ENCODE measurements at places on chromosomes 3 and 15.

- no peak for DNase-seq
Observed at GRCh38 chr15:82124331-82125263, 78.8 kb upstream of the MEX3B start.

DNA sequence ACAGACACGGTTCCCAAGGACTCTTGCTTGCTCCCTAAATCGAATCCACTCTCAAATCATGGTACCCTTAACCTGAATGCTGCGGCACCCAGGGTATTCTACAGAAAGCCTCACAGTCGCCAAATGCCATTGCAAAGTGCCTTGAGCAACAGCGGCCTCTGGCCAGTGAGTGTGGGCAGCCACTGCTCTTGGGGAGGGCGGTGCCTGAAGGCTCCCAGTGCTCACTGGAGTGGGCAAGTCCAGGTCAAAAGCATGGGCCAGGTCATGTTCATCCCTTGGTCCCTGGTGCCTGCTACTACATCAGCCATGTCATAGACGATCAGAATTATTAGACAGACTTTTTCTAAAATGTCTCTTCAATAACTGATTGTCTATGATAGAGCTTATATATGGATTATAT lies 82.5 kb downstream of the ADAMTS17 start:
- no peak for DNase-seq

- DNase-seq, result no peak
Observed at GRCh38 chr3:60101621-60102020, 1051.8 kb upstream of the CFAP20DC start.

DNA sequence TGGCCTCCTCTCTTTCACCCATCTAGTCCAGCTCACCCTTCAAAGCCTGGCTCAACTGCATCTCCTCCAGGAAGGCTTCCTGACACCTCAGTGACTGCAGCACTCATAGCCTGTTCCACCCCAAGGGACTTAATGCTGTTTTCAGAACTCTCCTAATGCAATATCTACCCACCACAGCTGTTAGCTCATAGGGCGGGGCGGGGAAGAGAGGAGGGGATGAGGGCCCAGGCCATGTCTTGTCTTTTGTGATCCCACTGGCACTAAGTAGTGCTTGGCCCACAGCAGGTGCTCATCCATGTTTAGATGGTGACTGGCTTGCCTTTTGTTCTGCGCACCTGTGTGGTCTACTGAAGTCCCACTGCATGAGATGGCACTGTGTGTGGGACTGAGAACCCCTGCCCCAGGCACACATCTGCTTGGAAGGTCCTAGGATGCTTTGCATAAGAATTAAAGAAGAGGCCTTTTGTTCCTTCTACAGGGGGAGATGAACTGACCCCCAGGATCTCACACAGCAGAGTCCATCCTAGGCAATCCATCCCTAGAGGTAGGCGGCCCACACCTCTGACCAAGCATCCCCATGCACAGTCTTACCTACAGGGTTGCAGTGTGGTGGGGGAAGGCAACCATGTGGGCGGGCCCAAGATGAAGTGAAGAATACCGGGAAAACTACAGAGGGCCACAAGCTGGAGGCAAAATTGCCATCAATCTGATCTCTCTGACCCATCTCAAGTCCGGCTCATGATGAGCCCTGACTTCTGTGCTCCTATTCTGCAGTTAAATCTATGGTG lies 23.0 kb downstream of the SLC12A8 start:
- no peak for DNase-seq

GRCh38 chr3:185353823-185354614 lies 8.9 kb upstream of the MAP3K13 start:
- DNase-seq, result peak; percentile 53

GRCh38 chr15:60544581-60545264 lies 65.8 kb upstream of the ICE2 start:
- no peak for DNase-seq

DNA sequence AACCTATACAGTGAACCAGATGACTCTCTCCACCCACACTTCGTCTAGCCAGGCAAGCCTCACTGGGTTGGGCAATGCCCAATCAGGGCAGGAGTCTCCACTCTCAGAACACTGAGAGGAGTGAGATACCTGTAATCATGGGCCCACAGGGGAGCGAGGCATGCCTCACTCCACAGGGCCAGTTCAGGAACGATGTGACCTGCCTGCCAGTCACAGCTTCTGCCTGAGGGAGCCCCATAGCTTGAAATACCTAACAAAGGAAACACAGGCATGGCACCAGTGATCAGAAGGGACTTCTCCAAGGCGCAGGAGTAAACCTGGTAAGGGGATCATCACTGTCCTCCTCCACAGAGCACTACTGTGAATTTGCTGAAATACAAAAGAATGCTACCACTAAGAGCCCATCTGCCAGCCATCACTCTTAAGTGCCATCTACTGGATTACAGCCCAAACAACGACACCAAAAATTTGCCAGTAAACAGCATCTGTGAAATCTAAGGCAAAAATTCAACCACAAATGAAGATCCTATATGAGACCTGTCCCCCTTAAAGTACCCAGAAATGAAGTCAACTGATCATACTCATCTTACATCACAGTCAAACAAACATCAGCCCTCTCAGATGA lies 689.9 kb upstream of the SEMA6D start:
- DNase-seq, result no peak

- no peak for DNase-seq
Observed at GRCh38 chr3:61422945-61423673, 138.3 kb upstream of the PTPRG start.

GRCh38 chr3:72760225-72760624 lies 88.0 kb downstream of the SHQ1 start:
- no peak for DNase-seq

GRCh38 chr3:64331605-64332004 lies 106.3 kb upstream of the PRICKLE2 start:
- no peak for DNase-seq

GRCh38 chr3:156471431-156471830 lies 83.5 kb downstream of the SSR3 start:
- no peak for DNase-seq

DNA sequence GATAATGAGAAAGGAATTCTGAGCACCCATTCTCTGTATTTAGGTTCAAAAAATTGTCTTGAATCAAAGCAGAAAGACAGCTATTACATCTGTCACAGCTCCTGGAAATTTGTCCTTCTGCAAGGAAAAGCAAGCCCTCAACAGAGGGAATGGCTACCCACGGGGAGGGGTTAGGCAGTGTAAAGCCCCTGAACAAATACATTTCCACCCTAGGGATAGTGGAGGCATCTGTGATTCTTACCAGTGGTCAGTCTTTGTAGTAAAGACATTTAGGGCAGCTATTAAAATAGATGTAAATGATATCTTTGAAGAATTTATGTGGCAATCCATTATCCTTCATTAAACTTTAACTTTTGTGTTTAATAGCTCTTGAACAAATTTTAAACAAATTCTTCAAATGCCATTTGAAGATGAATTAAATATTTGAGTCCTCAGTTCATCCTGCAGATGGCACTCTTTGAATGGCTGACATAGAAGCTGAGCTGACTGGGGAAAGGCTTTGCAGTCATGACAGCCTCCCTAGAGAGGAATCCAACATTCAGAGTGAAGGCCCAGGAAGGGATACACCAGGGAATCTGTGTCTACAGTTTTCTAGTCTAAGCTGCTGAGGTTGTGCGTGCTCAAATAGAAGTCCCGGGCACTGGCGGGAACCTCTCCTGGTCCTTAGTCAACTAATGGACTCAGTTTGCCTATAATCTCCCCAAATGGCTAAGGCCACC lies 359.7 kb upstream of the ROPN1 start:
- no peak for DNase-seq

DNA sequence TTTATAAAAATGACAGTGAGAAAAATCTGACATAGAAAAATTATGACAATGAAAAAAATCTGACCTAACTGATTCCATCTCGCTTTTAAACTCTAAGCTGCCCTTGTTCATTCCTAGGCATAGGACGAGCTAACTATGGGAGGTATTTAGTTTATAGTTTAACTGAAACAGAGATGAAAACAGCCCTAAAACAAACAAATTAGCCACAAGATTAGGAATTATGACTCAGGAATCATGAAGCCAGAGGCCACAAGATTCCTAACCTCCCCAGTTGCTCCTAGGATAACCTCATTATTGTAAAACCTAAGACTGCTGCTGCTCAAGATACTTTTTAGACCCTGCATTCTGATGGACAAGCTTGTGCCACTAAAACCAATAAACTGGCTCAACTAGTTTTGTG lies 122.7 kb upstream of the MNS1 start:
- no peak for DNase-seq

DNA sequence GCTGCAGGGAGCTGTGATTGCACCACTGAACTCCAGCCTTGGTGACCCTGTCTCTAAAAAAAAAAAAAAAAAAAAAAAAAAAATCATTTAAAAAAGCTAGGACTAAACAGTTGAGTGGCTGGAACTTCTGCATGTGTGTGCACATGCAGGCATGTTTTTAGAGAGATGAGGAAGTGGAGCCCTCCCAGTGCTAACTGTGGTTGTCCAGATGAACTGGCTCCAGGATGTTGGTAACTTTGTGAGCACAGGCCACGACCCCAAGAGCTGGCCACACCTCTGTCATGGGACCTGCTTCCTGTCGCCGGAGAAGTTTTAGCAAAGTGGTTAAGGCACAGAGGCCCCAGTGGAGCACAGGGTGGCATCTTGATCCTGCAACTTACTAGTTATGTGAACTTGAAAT lies 27.0 kb downstream of the CHCHD6 start:
- no peak for DNase-seq

GRCh38 chr3:98038286-98038685 lies 3.2 kb upstream of the GABRR3 start:
- no peak for DNase-seq

DNA sequence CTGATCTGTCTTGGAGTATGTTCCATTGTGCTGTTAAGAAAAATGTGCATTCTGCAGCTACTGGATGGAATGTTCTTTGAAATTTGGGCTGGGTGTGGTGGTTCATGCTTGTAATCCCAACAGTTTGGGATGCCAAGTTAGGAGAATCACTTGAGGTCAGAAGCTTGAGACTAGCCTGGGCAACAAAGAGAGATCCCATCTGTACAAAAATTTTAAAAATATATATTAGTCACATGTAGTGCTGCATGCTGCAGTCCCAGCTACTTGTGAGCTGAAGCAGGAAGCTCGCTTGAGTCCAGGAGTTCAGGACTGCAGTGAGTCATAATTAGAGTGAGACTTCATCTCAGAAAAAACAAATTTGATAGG lies 62.8 kb upstream of the PLSCR4 start:
- no peak for DNase-seq

GRCh38 chr15:72740219-72740618 lies 43.3 kb downstream of the ADPGK start:
- no peak for DNase-seq

- no peak for DNase-seq
Observed at GRCh38 chr15:32956711-32957110, 237.8 kb downstream of the FMN1 start.

- no peak for DNase-seq
Observed at GRCh38 chr3:197216914-197217313, 81.5 kb downstream of the DLG1 start.

- no peak for DNase-seq
Observed at GRCh38 chr3:196969660-196970546, 1.3 kb upstream of the PIGZ start.

- no peak for DNase-seq
Observed at GRCh38 chr3:12541625-12542024, 3.7 kb downstream of the MKRN2OS start.

GRCh38 chr15:39596358-39597051 lies 15.6 kb downstream of the THBS1 start:
- no peak for DNase-seq

GRCh38 chr3:171977860-171978259 lies 61.5 kb upstream of the FNDC3B start:
- DNase-seq, result no peak

DNA sequence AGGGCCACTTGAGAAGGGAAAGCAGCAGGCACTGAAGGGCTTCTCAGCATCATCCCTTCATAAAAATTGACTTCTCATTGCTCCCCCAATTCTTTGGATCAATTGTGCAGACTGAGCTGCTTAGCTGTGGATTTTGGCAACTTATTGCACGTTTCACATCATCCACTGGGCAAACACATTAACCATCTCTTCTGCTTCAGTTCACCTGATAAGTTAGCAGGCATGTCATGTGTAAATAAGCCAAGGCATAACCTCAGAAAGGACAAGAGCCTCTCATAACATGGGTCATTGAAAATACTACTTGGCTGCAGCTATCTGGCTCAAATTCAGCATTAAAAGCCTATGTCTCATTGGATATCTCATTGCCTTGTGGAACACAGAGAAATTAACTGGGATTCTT lies 366.5 kb downstream of the LRRC3B start:
- DNase-seq, result no peak

- no peak for DNase-seq
Observed at GRCh38 chr3:63557912-63558311, 94.6 kb upstream of the SNTN start.

DNA sequence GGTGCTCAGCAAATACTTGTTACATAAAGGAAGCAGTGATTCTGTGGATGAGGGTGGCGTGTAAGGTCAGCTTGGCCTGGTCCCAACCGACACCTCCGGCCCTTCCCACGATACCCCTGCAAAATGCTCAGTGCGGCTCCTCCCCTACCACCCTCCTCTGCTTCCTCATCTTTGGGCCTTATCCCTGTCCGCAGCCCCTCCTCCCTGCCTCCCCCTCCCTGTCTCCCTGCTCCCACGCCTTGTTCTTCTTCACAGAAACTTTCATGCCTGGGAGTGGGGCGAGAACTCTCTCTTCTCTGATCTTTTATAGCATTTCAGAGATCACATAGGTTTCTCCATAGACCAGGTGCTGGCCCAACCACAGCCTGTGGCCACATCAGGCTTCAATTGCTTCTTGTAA lies 75.0 kb upstream of the ATP2B2 start:
- no peak for DNase-seq

- DNase-seq, result no peak
Observed at GRCh38 chr3:66431494-66431893, 69.3 kb downstream of the LRIG1 start.

- no peak for DNase-seq
Observed at GRCh38 chr3:189841473-189842205, 210.4 kb downstream of the TP63 start.

DNA sequence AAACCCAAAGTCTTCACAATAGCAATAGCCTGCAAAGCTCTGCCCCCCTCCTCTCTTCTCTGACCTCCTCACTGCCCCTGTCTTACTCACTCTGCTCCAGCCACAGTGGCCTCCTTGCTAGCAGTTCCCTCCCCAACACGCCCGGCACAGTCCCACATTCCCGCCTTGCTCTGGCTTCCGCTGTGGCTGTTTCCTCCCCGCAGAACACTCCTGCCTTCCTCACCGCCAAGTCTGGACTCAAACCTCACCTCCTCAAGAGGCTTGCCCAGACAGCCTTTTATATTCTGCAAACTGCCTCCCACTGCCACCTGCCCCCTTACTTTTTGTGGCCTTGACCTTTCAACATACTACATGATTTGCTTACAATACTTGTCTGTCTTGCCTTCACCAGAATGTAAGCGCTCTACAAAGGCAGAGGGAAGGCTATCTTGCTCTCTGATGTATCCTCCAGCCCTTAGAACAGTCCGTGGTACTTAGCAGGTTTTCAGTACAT lies 406 bp upstream of the MPI start:
- DNase-seq, result no peak

DNA sequence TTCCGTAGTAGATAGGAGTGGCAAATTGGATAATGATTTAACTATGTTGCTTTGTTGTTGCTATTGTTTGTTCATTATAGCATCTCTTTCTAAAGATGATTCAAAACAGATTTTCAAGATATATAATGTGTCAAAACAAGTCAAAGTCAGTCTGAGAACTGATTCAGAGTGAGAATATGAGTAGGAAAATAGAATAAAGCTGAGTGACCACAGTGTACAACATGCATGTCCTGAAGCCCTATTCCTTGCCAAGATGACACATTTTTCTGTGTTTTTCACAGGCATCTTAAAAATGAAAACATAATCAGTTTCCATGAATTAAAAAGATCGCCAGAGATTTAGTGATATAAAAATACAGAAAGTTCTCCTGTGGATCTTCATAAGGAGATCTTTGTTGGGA lies 57.0 kb upstream of the THRB start:
- DNase-seq, result no peak

Data from T-cell (primary cell).